ENCODE measurements at places on chromosomes 4 and X.

DNA sequence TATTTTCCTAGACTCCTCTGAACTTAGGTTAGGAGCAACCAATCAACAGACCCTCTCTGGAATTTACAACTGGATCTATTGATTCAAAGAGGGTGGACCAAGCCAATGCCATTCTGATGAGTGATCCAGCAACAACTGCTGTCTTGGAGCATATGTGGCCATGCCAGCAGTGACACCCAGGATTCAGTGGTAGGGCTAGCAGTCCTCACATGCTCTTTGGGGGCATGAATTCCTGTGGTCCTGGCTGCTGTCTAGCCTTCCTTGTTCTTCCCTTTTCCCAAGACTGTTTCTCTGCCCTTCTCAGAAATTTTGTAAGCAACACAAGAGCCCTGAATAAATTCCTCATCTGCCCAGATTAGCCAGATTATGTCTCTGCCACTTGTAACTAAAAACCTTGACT is 61.5 kb upstream of the GATB start:
- no peaks in the 10 kb centered on the region for H3K4me1 ChIP-seq
- no peak overlapping the region for H3K27ac ChIP-seq
- no peak for DNase-seq
- no peaks in the 10 kb centered on the region for H3K27me3 ChIP-seq
- no peaks in the 10 kb centered on the region for H3K36me3 ChIP-seq

- H3K36me3 ChIP-seq, result no peaks in the 10 kb centered on the region
- H3K4me1 ChIP-seq, result no peaks in the 10 kb centered on the region
Observed at GRCh38 chrX:20046864-20047263, 56.0 kb upstream of the BCLAF3 start.

DNA sequence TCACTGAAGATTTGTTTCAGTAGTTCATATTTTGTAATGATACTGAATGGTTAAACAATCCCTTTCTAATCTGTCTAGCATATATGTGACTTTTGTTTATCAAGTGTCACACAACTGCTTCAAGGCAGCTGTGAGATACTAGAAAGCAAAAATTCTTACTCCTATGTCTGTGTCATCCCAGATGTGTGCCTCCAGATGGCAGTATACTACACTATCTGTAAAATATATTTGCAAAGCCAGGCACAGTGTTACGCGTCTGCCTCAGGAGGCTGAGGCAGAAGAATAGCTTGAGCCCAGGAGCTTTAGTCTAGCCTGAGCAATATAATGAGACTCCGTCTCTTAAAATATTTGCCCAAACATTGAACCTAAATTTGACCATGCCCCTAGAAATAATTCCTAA is 4.0 kb downstream of the NUDT10 start:
- H3K4me1 ChIP-seq, result peaks cover 5% of the 10 kb centered on the region
- DNase-seq, result peak; percentile 48
- H3K27ac ChIP-seq, result no peak overlapping the region
- H3K36me3 ChIP-seq, result no peaks in the 10 kb centered on the region
- no peaks in the 10 kb centered on the region for H3K27me3 ChIP-seq

DNA sequence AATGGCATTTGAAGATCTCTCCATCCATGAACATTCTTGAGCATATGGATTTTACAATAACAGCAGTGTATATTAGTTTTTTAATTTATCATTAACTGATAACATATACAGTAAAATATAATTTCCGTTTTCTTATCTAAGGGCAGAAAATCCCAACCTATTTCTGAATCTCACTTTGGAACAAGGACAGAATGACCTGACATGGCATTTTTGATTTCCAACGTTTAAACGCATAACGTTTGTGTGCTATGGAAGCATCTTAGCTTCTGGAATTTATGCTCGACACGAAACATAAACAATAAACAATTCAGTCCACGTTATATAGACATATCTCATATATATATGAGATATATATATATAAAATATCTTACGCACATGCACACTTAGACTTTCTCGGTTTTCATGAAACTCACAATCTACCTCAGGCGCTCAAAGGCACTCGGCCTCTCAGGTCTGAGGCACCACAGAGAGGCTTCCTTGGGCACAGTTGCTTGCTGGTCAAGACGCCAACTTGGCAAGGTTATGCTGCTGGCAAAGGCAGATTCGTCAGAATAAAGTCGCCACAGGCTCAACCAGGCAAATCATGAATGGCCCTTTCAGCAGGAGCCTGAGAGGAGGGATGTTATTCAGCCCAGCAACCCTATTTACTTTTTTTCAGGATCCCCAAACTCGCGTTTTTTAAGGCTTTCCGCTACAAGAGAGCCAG is 1.0 kb upstream of the UGT8 start:
- no peaks in the 10 kb centered on the region for H3K36me3 ChIP-seq
- H3K27me3 ChIP-seq, result peaks cover 16% of the 10 kb centered on the region
- H3K27ac ChIP-seq, result no peak overlapping the region
- DNase-seq, result no peak

GRCh38 chr4:168515222-168516011 is 18.6 kb downstream of the PALLD start:
- no peak for DNase-seq
- H3K4me3 ChIP-seq, result no peak overlapping the region
- H3K27ac ChIP-seq, result no peak overlapping the region
- H3K36me3 ChIP-seq, result no peaks in the 10 kb centered on the region

DNA sequence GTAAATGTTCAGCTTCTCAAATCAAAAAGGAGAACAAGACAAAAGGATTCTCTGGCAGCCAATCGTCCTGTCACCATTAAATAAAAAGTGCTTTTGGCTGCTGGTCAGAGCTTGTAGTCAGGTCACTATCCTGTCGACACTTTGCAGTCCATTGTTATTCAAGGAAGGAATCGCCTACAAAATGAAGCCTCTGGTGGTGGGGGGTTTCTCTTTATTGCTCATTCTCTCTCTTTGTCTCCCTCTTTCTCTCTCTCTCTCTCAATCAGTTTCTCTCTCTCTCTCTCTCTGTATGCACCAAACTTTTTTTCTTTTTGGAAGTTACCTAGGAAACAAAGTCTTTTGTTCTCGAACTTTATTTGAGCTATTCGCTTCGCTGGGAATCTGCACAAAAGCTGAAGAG is 17.6 kb upstream of the SCML1 start:
- no peaks in the 10 kb centered on the region for H3K4me1 ChIP-seq
- H3K27ac ChIP-seq, result no peak overlapping the region
- DNase-seq, result no peak
- H3K4me3 ChIP-seq, result no peak overlapping the region

GRCh38 chr4:187417721-187418120 is 577.9 kb upstream of the ZFP42 start:
- no peaks in the 10 kb centered on the region for H3K4me1 ChIP-seq
- H3K4me3 ChIP-seq, result no peak overlapping the region
- no peaks in the 10 kb centered on the region for H3K27me3 ChIP-seq
- H3K27ac ChIP-seq, result no peak overlapping the region
- H3K36me3 ChIP-seq, result no peaks in the 10 kb centered on the region

GRCh38 chrX:154369449-154370299 is 4.8 kb downstream of the FLNA start:
- peaks cover 36% of the 10 kb centered on the region for H3K36me3 ChIP-seq
- H3K4me3 ChIP-seq, result peak overlapping the region; percentile 77
- H3K27ac ChIP-seq, result peak overlapping the region; percentile 96
- peak; percentile 67 for DNase-seq
- peaks cover 66% of the 10 kb centered on the region for H3K4me1 ChIP-seq

- no peaks in the 10 kb centered on the region for H3K36me3 ChIP-seq
- H3K4me1 ChIP-seq, result no peaks in the 10 kb centered on the region
- no peak for DNase-seq
- H3K4me3 ChIP-seq, result no peak overlapping the region
- no peak overlapping the region for H3K27ac ChIP-seq
Observed at GRCh38 chr4:107870916-107871786, 46.4 kb downstream of the SGMS2 start.

DNA sequence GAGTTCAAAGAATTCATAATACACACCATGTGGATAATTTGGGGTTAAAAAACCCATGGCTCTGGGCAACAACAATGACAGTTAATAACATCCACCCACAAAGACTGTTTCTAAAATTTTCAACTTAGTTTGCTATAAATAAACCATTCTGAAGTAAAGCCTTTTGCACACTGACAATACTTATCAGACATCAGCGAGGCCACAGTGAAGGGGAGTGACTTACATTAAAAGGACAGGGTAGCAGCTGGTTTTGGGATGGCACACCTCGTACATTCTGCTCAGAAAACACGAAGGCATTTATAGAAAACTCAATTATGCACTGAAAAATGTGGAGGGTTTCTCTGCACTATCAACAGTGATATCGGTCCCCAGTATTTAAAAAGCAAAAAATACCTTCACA is 4.9 kb upstream of the ASB11 start:
- peaks cover 24% of the 10 kb centered on the region for H3K36me3 ChIP-seq
- no peak overlapping the region for H3K4me3 ChIP-seq
- no peaks in the 10 kb centered on the region for H3K27me3 ChIP-seq
- no peak overlapping the region for H3K27ac ChIP-seq
- no peak for DNase-seq
